ENCODE measurements at places on chromosomes 11 and 22. TPM values are rescaled to one million over a fixed set of nuclear protein-coding genes. Genes with fewer than 3 reads are reported as not detected.

The CYP2D6 gene
- 0.16 TPM for total RNA-seq

The MCAT gene
- total RNA-seq, result 16.4 TPM

The POU2F3 gene
- total RNA-seq, result not detected

The UCP3 gene
- 2.7 TPM for total RNA-seq

The ART1 gene
- total RNA-seq, result 0.58 TPM
